Activated T-cell treated with anti-CD3 and anti-CD28 coated beads, Interleukin-2, amount 50 U/mL, for 72 hours (primary cell): ENCODE measurements at places on chromosomes 7 and 10. TPM values are rescaled to one million over a fixed set of nuclear protein-coding genes. Genes with fewer than 3 reads are reported as not detected.

The TSPAN33 gene
- 31.5 TPM for total RNA-seq

The RAMP3 gene
- total RNA-seq, result not detected

The KCNMA1 gene
- total RNA-seq, result 1.0 TPM

The FOXI2 gene
- not detected for total RNA-seq

The NUP42 gene
- 38.4 TPM for total RNA-seq

The NRP1 gene
- 0.72 TPM for total RNA-seq
